ENCODE measurements at places on chromosomes 1 and 21. TPM values are rescaled to one million over a fixed set of nuclear protein-coding genes. Genes with fewer than 3 reads are reported as not detected.

Gene ITLN1
- 452 TPM for polyA plus RNA-seq

DNA sequence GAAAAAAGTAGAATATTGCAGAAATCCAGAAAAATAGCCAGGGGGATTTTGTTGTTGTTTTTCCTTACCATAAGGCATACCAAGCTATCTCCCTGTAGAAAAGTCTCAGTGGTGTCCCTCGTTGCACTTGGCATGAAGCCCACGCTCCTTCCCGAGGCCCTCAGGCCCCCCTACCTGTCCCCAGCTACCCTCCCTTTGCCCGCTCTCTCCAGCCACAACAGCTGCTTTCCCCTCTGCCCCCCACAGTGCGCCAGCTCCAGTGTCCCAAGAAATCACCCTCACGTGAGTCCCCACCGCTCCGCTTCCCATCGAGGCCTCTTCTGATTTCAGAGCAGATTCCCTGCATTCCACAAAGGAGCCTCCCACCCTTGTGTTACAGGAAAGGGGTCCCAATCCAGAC, 8.4 kb downstream of the AGTRAP start:
- no peak for DNase-seq

Gene C1orf115
- 154 TPM for polyA plus RNA-seq

GRCh38 chr1:180505732-180506335, 3.5 kb upstream of the ACBD6 start:
- no peak for DNase-seq

Gene AMY1A
- not detected for polyA plus RNA-seq

Gene AK5
- polyA plus RNA-seq, result 4.2 TPM

DNA sequence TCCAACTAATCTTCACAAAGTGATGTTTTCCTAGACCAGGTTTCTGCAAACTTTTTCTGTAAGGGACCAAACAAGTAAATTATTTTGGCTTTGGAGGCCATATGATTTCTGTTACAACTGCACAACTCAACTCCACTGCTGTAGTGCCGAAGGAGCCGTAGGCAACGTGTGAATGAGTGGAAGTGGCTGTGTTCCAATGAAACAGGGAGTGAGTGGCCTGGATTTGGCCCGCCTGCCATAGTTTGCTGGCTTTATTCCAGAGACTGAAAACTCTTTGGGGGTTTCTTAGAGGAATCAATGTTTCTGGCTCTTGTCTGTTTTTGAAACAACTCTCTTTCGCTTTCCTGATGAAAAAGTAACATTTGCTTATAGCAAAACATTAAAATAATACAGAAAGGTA, 12.6 kb upstream of the ACTL8 start:
- DNase-seq, result no peak

GRCh38 chr1:182292193-182292741, 99.3 kb downstream of the GLUL start:
- no peak for DNase-seq

Gene AVPR1B
- polyA plus RNA-seq, result 0.81 TPM

Gene OR6K3
- polyA plus RNA-seq, result not detected

- DNase-seq, result no peak
These were observed 97.9 kb downstream of the PLPPR5 start for GRCh38 chr1:98906809-98907208.

DNA sequence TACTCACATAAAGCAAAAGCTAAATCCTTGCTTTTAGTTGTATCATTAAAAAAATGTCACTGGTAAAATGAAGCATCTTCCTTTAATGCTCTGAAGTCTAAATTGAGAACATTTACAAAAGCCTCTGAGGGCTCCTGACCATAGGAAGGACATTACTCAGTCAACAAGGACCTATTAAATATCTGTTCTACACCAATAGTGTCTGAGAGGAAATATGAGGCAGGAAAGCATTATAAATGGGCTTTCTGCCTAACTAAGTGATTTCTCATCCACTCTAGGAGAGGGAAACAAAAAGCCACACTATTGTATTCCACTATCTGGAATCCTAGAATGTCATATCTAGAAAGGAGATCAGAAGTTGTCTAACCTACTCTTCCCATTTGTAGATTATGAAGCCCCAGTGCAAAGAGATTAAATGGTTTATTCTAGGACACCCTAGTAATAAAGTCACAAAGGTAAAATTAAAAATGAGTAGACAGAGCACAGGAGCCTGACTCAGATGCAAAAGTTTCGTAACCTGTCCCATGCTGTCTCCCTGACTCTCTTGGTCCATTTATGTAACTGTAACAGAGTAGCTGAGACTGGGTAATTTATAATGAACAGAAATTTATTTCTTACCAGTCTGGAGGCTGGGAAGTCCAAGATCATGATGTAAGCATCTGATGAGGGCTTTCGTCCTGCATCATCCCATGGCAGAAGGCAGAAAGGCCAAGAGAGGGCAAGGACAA, 17.6 kb downstream of the RGS1 start:
- DNase-seq, result no peak

DNA sequence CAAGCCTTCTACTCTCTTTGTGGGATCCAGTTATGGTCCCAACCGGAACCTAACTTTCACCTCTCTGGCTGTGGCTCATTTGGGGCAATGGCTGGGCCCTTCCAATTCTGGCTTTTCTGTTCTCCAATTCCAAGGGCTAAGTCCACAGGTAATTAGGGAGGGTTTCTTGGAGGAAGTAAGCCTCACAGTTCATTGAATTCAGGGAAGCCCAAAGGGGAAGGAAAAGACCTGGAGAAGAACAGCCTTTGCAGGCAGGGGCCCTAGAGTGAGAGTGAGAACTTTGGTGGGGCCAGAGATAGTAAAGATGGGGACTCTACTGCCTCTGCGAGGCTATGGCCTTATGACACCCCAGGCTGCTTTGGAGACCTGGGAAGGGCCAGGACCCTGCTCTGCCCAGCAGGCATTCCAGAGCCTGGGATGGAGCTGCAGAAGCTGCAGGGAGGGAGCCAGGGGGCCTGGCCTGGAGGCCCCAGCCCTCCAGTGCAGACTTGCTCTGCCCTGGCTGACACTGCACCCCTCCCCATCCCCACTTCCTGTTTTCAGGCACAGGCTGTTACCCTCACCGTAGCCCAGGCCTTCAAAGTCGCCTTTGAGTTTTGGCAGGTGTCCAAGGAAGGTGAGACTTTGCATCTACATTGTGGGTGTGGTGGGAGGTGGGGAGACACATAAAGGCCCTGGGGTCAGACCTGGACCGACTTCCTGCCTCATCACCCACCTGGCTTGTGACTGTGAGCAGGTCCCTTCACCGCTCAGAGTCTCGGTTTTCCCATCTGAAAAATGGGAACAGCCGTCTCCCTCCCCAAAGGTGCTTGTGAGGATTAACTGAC, 18.9 kb downstream of the LDLRAP1 start:
- peak; percentile 87 for DNase-seq

Gene TGFBR3
- polyA plus RNA-seq, result 13.7 TPM

Measured in large intestine (tissue), 12 donors.